ENCODE measurements at places on chromosomes 2 and 18. TPM values are rescaled to one million over a fixed set of nuclear protein-coding genes. Genes with fewer than 3 reads are reported as not detected.
A peak's percentile ranks its signal among the peaks of the same experiment; 100 is the strongest.

- H3K4me3 ChIP-seq: no peak overlapping the region
- H3K4me1 ChIP-seq: no peaks in the 10 kb centered on the region
- no peaks in the 10 kb centered on the region for H3K27me3 ChIP-seq
- no peak overlapping the region for H3K27ac ChIP-seq
These were observed 8.4 kb upstream of the NMI start for GRCh38 chr2:151297882-151298281.

- H3K4me1 ChIP-seq: peaks cover 12% of the 10 kb centered on the region
- no peak overlapping the region for H3K27ac ChIP-seq
- no peak for DNase-seq
These were observed 219.5 kb downstream of the CLIP4 start for GRCh38 chr2:29334706-29335105.

DNA sequence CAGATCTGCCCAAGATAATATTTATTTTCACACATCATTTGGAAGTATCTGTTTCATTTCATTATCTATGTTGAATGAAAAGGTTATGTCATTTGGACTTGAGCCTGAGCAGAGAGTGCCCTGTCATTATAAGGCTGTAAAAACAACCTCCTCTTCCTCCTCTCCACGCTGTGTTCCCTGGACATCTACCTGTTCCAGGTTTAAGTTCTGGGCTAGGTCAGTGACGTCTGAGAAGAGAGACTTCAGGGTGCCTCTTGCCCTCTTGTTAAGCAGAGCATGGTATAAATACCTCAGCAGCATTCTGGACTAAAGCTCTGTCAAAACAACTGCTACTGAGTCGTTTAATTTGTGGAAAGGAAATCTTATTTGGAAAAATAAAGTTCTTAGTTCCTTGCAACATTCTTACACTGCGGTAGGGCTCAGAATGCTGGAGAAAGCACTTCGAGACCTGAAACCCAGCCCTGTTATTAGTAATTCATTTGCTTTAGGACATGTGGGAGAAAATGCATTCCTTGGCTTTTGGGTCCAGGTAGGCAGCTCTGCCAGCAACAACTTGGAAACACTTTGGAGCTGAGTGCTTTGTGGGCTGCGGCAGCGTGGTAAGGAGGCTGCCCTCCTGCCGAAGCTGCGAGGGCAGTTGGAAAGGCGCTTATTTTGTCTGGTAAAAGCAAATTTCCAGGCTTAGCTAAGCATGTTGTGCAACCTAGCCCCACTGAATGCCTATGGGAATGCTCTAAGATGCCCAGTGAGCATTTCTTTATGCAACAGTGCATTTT, 91.8 kb upstream of the NEDD4L start:
- no peaks in the 10 kb centered on the region for H3K4me1 ChIP-seq
- H3K27me3 ChIP-seq: peaks cover 2% of the 10 kb centered on the region
- DNase-seq: no peak
- H3K36me3 ChIP-seq: no peaks in the 10 kb centered on the region
- H3K27ac ChIP-seq: no peak overlapping the region

- H3K36me3 ChIP-seq: no peaks in the 10 kb centered on the region
- no peak overlapping the region for H3K4me3 ChIP-seq
- no peak overlapping the region for H3K27ac ChIP-seq
These were observed 290.7 kb upstream of the DDX18 start for GRCh38 chr2:117523711-117524238.

DNA sequence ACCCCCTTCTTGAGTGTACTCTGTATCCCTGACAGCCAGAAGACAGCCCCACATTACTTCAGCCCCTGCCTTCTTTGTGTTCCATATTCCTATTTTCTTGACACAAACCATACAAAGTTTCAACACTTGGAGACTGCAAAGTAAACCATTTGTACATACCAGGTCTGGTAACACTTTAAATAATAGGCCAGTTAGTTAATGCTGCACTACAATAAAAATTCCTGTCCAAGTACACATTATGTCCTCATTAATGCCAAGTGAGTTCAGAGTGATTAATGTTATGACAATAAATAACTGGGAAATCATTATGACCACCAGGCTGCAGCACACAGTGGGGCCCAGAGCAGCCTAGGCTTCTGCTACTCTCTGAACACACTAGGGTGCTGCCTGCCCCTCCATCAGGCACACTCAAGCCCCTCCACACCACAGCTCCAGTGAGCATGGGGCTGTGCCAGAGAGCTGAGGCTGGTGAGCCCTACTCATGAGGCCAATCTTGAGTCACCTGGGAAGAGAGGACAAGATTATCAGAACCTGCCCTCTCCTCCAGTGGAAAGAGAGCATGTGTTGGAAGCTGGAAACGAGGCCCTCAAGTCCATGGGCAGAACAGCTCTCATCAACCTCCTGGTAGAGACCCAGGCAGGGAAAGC, 138.7 kb downstream of the TTC32 start:
- H3K4me1 ChIP-seq: peaks cover 4% of the 10 kb centered on the region
- H3K36me3 ChIP-seq: no peaks in the 10 kb centered on the region
- peaks cover 1% of the 10 kb centered on the region for H3K27me3 ChIP-seq
- H3K4me3 ChIP-seq: no peak overlapping the region

DNA sequence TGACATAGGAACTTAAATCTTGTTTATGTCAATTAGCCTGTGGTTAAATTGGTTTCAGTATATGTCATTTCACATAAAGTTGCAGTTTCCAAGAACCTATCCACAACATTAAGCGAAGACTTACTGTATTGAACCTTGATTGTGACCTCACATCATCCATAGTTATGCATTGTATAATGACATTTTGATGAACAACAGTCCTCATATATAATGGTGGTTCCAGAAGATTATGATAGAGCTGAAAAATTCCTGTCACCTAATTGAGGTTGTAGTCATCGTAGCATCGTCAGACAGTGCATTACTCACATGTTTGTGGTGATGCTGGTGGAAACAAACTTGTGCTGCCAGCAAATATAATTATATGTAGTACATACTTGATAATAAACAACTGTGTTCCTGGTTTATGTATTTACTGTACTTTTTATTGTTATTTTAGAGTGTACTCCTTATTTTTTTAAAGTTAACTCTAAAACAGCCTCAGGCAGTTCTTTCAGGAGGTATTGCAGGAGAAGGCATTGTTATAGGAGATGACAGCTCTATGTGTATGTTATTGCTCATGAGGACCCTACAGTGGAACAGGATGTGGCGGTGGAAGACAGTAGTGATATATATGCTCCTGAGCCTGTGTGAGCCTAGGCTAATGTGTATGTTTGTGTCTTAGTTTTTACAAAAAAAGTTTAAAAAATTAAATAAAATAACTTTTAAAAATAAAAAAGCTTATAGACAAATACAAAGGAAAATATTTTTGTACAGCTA, 56.6 kb downstream of the UBE2E3 start:
- H3K4me3 ChIP-seq: no peak overlapping the region
- H3K36me3 ChIP-seq: no peaks in the 10 kb centered on the region
- DNase-seq: no peak
- no peaks in the 10 kb centered on the region for H3K27me3 ChIP-seq
- peaks cover 3% of the 10 kb centered on the region for H3K4me1 ChIP-seq
- no peak overlapping the region for H3K27ac ChIP-seq

- peak; percentile 58 for DNase-seq
- H3K4me3 ChIP-seq: peak overlapping the region; percentile 90
- no peak overlapping the region for H3K27ac ChIP-seq
These were observed 3057.4 kb downstream of the RPIA start for GRCh38 chr2:91748902-91749301.

DNA sequence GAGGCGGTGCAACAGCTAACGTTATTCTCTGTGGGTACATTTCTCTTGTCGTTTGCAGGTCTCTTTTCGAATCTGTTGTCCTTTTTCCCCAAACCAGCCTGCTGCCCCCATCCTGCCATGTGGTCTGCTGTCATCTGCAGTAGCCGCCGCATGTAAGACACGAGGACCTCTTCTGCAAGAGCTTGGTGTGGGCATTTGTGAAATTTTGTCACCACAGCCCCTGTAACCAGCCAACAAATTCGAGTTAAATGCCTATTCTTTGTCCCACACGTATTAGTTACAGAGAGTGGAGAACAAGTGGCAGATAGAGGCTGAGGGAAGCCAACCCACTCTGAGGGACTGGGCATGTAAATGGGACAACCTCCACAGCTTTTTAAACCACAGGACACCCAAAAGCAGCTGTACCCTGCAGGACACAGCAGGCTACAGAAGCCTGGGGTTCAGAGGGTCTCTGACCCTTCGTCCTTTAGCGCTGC, 35.0 kb downstream of the ITGA6 start:
- H3K27me3 ChIP-seq: no peaks in the 10 kb centered on the region
- no peak overlapping the region for H3K27ac ChIP-seq
- no peaks in the 10 kb centered on the region for H3K36me3 ChIP-seq
- no peaks in the 10 kb centered on the region for H3K4me1 ChIP-seq
- DNase-seq: no peak
- H3K4me3 ChIP-seq: no peak overlapping the region

DNA sequence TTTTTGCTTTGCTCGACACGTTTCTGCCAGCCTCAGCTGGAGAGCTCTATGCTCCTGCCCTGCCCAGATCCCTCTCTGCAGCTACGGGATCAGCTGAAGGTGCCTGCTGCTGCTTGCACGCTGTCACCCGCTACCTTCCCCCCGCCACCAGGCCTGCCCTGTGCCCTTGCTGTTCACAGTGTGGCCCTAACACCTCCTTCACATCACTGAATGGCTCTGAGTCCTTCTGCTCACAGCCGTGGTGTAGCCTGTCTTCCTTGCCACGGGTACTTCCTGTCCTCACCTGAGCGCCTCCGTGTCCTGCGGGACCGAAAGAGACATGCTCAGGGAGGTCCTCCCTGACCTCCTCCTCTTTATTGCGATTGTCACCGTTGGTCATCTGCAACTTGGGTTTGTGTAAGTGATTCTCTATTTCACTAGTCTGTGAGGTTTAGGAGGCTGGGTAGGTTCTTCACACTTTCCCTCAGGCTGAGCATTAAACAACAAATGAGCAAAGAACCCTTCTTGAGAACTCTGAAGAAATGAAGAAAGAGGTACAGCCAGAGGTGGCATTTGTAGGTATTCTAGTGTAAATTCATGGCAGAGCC, 127.5 kb downstream of the NCK2 start:
- H3K27me3 ChIP-seq: no peaks in the 10 kb centered on the region
- peak overlapping the region; percentile 53 for H3K27ac ChIP-seq
- DNase-seq: no peak
- H3K36me3 ChIP-seq: no peaks in the 10 kb centered on the region

DNA sequence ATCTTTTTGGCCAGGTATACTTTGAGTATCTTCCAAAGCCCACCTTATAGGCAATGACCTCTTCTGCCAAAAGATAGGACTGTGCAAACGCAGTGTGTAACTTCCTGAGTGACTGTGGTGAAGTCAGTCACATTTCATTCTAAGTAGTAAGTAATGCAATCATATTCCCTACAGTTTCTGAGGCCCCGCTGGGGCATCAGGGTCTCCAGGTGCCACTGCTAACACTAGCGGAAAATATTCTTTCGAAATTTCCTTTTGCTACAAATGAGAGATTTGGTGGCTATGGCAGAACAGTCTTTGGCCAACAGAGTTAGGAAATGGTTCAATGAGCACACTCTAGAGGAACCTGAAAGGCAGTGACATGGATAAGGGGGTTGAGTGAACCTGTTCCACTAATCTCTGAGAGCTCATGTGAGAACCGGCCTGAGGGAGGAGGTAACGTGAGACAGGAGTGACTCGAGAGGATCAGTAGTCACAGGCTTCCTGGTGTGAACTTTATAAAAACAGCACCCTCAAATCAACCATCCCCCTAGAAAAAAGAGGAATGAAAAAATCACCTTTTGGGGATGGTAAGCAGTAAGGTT, 102.6 kb upstream of the LPIN2 start:
- no peak overlapping the region for H3K27ac ChIP-seq
- H3K27me3 ChIP-seq: no peaks in the 10 kb centered on the region
- no peak for DNase-seq

GRCh38 chr2:226524381-226524843, 275.2 kb downstream of the IRS1 start:
- no peak overlapping the region for H3K4me3 ChIP-seq
- no peaks in the 10 kb centered on the region for H3K4me1 ChIP-seq
- no peak for DNase-seq
- no peaks in the 10 kb centered on the region for H3K27me3 ChIP-seq
- H3K36me3 ChIP-seq: no peaks in the 10 kb centered on the region

GRCh38 chr18:54203914-54204313, 20.6 kb downstream of the MBD2 start:
- H3K4me1 ChIP-seq: peaks cover 4% of the 10 kb centered on the region
- no peak overlapping the region for H3K27ac ChIP-seq
- H3K36me3 ChIP-seq: no peaks in the 10 kb centered on the region
- H3K27me3 ChIP-seq: peaks cover 2% of the 10 kb centered on the region

- no peak overlapping the region for H3K27ac ChIP-seq
- H3K27me3 ChIP-seq: peaks cover 25% of the 10 kb centered on the region
- peaks cover 3% of the 10 kb centered on the region for H3K4me1 ChIP-seq
- no peaks in the 10 kb centered on the region for H3K36me3 ChIP-seq
- H3K4me3 ChIP-seq: no peak overlapping the region
- peak; percentile 19 for DNase-seq
These were observed 26.7 kb downstream of the GPC1 start for GRCh38 chr2:240462073-240462706.

DNA sequence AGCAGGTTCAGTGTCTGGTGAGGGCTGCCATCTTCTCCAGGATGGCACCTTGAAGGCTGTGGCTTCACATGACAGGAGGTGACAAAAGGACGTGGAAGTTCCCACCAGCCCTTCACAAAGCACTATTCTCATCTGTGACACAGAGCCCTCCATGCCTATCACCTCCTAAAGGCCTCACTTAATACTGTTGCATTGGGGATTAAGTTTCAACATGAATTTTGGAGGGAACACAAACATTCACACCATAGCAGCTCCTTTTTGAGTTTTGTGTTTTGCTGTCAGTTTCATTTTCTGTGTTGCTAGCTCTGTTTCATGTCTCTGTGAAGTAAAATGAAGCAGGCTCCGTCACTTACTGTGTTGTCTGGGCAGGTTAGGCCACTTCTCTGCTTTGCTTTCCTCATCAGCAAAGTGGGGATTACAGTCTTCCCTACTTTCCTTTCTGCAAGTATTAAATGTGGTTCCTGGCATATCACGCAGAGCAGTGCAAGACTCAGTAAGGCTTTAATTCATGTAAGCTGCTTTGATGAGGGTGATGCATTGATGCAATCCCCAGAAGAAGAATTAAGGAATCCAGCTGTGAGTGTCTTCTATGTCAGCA, 31.6 kb downstream of the LIMS1 start:
- H3K27ac ChIP-seq: no peak overlapping the region
- no peaks in the 10 kb centered on the region for H3K27me3 ChIP-seq
- H3K4me3 ChIP-seq: no peak overlapping the region
- no peaks in the 10 kb centered on the region for H3K4me1 ChIP-seq

DNA sequence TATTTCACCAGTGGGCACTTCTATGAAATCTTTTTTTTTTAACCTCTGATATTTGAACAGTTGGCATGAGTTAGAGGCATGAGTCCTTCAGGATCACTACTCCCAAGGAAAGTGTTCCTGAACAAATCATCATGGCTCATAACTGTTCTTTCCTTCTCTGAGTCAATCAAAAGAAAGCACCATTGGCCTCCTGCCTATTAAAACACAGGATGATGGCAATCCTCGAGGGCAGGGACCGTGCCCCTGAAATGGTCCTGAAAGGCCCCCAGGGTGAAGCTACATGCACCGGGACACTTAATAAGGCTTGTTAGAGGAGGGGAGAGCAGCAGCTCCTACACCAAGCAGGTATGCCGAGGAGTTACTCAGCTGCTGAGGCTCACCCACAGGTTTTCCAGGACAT, 43.5 kb downstream of the SLC14A2 start:
- peaks cover 4% of the 10 kb centered on the region for H3K27me3 ChIP-seq
- no peak overlapping the region for H3K4me3 ChIP-seq

The RALBP1 gene
- 38.1 TPM for total RNA-seq

The SGPP2 gene
- 2.1 TPM for total RNA-seq

The TBR1 gene
- not detected for total RNA-seq

The ANKRD30B gene
- total RNA-seq: not detected

The PARD3B gene
- 0.66 TPM for total RNA-seq

The POLR1A gene
- 34.7 TPM for total RNA-seq

The RIT2 gene
- total RNA-seq: not detected

The CCDC68 gene
- not detected for total RNA-seq
